DMS153 (cell line): ENCODE measurements at places on chromosomes 13 and 19.

- no peak for DNase-seq
These were observed 18.4 kb downstream of the CPB2 start for GRCh38 chr13:46086421-46086922.

DNA sequence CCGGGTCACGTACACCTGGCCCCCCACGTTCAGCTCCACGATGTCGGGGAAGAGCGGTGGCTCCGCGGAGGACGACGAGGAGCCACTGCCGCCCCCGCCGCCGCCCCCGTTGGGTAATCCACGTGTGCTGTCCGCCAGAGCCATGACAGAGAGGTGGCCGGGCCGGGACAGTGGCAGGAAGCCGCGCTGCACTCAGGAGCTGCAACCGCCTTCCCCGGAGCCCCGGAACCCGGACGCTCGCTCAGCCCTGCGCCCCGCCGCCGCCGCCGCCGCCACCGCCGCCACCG is 257 bp downstream of the KCTD12 start:
- no peak for DNase-seq

GRCh38 chr13:106691341-106691740 is 123.4 kb upstream of the ARGLU1 start:
- no peak for DNase-seq

- no peak for DNase-seq
These were observed 8.9 kb downstream of the HAS1 start for GRCh38 chr19:51714848-51715247.

DNA sequence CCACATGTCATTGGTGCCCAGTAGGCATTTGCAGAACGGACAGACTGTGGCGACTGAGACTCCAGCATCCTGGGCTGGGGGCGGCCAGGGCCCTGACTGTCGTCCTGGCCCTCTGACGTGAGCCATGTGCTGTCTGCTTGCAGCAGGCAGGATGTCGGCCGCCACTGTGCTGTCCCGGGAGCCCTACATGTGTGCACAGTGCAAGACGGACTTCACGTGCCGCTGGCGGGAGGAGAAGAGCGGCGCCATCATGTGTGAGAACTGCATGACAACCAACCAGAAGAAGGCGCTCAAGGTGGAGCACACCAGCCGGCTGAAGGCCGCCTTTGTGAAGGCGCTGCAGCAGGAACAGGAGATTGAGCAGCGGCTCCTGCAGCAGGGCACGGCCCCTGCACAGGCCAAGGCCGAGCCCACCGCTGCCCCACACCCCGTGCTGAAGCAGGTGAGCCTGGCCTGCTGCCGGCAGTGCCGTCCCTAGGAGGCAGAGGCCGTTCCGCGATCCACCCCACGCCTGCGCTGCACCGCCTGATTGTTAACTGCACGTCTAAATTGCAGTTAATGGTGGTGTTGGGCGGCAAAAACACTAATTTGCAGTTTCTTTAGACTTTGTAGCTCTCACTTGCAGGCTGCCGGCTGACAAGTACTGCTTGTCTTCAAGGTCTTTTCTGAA is 14.2 kb downstream of the TSSK6 start:
- no peak for DNase-seq

DNA sequence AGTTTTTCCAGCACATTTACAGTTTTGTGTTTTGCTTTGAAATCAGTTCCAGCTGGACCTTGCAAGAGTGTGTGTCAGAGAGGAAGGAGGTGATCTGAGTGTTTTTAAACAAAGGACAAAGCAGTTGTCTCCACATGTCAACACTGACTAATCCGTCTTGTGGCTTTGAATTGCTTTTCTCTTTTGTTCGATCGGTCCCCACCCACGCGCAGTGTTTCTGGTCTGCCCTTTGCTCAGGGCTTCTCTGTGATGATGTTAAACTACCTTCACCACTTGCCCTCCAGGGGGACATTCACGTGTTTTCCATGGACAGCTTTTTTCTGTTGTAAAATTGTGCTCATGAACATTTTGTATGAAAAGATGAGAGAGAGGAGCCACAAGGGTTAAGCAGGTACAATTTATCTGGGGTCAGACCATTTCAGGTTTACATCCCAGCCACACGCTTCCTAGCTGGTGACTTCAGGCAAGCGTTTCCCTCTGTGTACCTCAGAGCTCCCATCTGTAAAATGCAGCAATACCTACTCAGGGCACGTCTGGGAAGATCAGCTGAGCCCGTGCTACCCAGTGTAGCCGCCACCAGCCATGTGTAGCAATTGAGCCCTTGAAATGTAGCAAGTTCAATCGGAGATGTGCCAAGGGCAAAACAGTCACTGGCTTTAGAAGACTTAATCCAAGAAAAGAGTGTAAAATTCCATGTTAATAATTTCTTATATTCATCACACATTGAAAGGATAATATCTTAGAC is 13.5 kb upstream of the PLA2G4C start:
- DNase-seq, result no peak

DNA sequence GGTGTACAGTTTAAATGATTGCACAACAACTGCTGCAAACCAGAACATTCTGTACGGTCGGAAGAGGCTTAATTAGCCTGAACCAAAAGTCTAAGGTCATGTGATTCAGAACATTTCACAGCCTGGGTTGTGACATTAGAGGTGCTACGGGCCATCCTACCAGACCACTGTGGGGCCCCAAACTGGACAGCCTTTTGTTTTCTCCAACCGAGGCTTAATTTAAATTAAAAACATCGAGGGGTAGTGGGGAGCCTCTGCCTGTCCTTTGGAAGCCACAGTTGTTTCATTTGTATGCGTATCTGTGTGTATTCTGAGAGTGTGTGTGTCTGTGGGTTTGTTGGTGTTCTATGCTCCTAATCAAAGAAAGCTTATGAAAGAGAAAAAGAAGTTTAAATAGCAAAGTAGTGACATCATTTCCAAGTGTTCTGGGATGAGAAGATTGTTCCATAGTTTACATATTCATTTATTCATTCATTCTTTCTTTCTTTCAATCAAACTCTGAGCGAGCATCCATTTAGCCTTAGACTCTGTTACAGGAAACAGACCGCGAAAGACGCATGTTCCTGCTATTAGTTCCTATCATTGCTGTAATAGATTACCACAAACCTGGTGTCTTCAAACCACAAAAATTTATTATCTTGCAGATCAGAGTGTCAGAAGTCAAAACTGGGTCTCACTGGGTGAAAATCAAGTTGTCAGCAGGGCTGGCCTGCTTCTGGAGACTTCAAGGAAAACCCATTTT is 444.8 kb downstream of the FOXO1 start:
- DNase-seq, result no peak

- DNase-seq, result no peak
These were observed 33.9 kb upstream of the LATS2 start for GRCh38 chr13:21095311-21095710.
